ENCODE measurements at places on chromosomes 16 and 17.
A peak's percentile ranks its signal among the peaks of the same experiment; 100 is the strongest.

DNA sequence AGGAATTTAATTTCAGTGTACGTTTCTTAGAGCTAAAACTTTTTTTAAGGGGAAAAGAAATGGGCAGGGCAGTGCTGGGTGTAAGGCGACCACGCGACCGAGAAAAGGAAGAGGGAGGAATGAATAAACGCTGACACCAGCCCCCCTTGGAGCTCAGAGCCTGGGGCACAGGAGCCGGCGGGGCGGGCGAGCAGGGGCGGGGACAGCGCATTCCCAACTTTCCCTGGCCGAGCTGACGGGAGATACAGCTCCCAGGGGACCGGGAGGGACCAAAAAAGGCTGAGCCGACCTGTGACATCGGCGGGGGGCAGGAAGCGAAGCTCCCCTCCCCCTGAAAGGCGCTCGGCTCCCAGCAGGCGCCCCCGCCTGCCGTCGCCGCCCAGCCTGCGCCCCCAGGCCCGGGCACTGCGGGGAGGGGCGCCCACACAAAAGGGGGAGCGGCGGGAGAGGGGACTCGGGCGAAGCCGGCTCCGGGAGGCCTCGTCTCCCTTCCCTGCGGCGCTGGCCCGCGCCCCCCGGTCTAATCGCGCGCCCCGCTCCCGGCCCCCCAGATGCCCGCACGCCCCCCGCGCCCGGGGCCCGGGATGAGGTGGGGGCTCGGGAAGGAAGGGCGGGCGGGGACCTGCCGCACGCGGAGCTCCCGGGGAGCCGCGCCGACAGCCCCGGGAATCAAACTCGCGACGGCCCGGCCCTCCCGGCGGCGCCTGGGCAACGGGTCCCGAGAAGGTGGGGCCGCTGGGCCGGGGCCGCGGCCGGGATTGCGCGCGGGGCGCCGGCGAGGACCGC lies 622 bp downstream of the CUEDC1 start:
- DNase-seq, result peak; percentile 95

GRCh38 chr17:31688701-31689100 lies 170.3 kb downstream of the COPRS start:
- peak; percentile 46 for DNase-seq

DNA sequence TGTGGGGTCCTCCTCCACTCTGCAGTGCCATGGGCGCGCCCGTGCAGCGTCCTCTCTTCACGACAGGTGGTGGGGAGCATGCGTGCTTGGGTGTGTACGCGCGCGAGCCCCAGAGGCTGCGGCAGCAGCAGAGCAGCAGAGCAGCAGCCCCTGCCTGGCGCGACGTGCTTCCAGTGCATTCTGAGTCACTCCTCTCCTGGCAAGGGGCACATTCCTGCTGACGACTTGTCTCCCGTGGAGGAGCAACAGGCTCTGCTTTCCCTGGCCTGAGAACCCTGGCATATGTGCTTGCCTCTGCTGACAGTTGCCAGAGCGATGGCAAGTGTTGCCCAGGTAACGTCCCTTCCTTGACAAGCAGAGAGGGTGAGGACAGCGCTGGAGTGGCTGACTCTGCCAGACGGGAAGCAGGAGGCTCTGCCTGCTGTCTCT lies 133.8 kb upstream of the PLCG2 start:
- DNase-seq, result peak; percentile 85

- no peak for DNase-seq
Observed at GRCh38 chr17:57599271-57600045, 145.6 kb downstream of the CCDC182 start.

DNA sequence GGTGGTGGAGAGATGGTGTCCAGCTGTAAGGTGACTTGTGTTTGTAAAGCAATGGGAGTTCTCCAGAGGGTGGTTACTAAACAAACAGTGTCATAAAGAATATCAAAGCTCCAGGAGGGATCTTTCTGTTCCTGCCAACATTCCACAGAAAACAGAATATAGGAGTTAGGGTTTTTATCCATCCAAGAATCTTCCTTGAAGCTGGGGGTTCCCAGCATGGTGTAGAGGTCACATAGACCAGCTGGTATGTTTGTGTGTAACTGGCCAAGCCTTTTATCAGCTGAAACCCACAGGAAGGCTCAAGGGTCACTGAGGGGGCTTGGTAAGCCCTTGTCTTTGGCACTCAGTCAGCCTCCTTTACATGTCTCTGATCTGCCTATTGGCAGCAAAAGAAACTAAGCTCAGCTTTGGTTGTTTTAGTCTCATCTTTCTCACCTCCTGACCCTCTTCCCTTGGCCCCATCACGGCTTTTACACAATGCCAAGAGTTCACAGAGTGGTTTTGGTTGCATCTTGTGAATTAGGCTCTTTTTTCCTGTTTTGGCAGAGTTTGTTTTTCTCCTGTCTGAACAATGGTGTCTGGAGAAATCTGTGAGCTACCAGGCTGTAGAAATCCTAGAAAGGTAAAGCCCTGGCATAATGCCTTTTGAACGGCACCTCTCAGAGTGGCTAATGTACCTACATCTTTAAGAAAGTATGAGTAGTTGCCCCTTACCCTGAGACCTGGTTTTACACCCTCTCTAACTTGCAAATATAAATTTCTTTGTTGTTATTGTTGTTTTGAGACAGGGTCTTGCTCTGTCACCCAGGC lies 4.6 kb downstream of the CNTD1 start:
- no peak for DNase-seq

- no peak for DNase-seq
Observed at GRCh38 chr17:16491131-16491702, 776 bp downstream of the LRRC75A start.

GRCh38 chr16:21702276-21702675 lies 38.5 kb downstream of the OTOA start:
- DNase-seq, result no peak

DNA sequence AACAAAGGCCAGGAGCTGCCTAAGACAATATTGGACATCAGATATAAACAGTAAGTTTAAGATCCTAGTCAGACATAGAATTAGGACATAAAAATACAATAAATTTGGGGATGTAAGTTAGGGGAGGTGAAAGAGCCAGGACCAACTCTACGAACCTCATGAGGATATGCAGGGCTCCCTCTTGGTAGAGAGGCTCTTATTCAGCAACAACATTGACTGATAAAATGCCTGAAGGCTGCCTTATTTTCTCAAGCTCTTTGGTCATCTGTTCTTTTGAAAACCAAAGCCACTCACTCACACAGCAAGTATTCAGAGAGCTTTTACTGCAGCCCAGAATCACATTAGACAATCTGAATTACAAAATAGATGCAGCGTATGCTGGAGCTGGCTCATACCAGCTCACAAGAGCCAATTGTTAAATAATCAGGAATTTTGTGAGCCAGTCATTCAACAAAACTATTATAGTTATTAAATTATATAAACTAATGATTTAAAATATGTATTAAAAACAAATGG lies 108.6 kb upstream of the CLEC3A start:
- DNase-seq, result no peak

DNA sequence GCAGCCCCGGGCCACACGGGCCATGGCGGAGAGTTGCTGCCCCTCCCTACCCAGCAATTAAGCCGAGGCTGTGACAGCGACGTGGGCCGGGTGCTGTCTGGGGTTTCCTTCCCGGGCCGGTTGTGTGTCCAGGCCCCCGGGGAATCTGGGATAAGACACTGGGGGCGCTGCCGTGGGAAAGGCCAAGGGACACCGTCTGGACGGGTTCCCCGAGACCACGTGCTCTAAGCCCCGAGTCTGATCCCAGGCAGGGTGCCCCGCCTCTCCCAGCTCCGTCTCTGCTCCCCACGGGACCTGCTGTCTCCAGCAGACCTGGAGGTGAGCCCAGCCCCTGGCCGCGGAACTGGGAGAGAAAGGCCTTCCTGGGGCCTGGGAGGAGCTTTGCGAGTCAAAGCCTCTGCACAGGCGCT lies 92.2 kb downstream of the IRX3 start:
- peak; percentile 4 for DNase-seq

DNA sequence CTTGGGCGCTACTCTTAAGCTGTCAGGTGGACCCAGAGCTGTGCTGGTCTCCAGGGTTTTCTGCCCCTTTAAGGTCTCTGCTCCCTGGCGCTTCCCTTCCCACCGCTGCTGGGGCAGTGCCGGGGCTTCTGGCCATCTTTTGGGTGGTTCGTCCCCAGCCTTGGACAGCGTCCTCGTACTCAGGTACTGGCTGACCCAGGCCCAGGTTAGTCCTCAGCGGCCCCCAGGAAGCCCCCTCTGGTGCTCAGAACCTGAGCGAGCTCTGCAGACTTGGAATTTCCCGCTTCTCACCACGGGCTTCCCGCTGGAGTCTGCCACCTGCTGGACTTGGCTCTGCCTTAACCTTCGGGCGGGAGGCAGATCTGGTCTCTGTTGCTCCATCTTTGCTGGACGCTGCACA lies 94.1 kb upstream of the ZNF750 start:
- no peak for DNase-seq

- DNase-seq, result no peak
Observed at GRCh38 chr17:21094298-21094704, 32.5 kb upstream of the DHRS7B start.

GRCh38 chr16:57013229-57013628 lies 23.9 kb downstream of the NLRC5 start:
- DNase-seq, result peak; percentile 33

GRCh38 chr16:66878067-66878466 lies 2.2 kb upstream of the PDP2 start:
- DNase-seq, result peak; percentile 32

- peak; percentile 4 for DNase-seq
Observed at GRCh38 chr17:75010683-75011400, 1.6 kb upstream of the MRPL58 start.

DNA sequence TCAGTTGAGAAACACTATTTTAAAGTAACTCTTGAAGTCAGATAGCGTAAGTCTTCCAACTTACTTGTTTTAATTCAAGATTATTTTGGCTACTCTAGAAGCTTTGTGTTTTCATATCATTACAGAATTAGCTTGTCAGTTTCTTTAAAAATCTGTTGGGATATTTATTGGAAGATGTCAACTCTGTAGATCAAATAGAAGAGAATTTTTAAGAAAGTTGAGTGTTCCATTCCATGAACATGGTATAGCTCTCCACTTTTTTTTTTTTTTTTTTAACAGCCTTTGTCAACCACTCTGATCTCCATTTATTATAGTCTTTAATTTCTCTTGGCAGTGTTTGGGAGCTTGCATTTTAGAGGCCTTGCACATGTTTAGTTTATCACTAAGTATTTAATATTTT lies 28.7 kb downstream of the NLK start:
- DNase-seq, result no peak

- DNase-seq, result no peak
Observed at GRCh38 chr17:2721603-2722002, 10.0 kb upstream of the CLUH start.

GRCh38 chr16:10579965-10580882 lies at the start of gene EMP2:
Gene EMP2 (minus strand): TSS chr16:10580598. CDS start chr16:10547617, 32,981 bp downstream.
- peak; percentile 80 for DNase-seq

GRCh38 chr17:56064506-56064905 lies 88.8 kb upstream of the ANKFN1 start:
- DNase-seq, result no peak

DNA sequence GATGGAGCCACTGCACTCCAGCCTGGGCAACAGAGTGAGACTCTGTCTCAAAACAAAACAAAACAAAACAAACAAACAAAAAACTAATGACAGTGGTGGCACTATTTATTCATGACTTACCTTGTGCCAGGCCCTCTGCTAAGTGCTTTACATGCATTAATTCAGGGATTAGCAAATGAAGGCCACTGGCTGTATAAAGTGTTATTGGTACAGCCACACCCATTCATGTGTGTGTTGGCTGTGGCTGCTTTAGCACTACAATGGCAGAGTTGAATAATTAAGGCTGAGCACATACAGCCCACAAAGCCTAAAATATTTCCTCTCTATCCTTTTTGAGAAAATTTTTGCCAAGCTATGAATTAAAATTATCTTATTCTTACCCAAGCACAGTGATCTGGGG lies 531.8 kb upstream of the CDH5 start:
- no peak for DNase-seq

DNA sequence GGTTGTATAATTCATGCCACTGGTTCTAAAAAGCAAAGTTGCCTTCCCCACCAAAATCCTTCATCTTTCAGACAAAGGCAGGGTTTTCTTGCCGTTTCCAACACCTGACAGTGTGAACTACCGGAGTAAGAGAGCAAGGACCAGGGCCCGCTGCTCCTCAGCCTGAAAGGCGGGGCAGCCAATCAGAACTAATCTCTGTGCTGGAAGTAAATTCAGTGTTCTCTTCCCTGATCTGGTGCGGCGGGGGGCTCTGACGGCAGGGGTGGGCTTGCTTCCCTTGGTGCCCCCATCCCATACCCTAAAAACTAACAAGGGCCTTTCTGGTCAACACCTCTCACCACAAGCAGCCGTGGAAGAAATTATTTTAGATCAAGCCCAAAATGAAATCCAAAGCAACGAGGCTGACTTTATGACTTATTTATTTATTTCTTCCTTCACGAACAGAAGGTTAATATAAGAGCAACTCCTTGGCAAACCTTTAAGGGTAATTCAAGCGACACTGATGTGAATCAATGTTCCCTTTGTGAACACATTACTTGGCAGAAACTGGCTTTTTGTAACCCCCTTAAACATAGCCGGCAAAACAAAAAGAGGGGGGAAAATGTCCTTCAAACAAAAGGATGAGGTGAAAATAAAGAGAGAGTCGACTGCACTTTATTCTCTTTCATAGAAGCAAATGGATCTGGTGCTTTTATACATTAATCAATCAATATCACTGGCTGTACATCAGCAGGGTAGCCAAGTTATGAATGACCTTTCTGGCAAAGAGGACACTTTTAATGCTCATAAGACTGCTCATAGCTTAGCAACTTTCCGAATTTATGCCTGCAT lies 189.9 kb downstream of the ZFHX3 start:
- no peak for DNase-seq

DNA sequence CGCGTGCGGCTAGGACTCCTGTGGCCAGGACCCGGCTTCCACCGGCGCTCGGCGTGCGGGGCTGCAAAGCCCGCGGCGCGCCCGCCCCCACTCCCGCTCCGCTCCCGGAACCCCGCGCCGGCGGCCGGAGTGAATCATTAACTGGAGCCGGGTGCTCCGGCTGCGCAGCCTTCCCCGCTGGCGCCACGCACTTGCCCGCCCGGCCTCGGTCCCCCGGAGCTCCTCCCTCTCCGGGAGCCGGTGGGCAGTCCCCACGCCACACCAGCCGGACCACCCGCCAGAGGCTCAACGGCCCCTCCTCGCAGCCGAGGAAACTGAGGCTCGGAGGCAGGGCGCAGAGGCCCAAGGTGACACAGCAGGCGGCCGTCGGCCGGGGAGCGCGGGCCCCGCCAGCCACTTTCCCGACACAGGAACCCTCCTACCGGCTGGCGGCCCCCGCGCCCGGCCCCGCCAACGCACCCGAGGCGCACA lies 580 bp downstream of the BCAR1 start:
- no peak for DNase-seq

- DNase-seq, result peak; percentile 75
Observed at GRCh38 chr17:79027925-79028491, 4.0 kb downstream of the C1QTNF1 start.

GRCh38 chr16:31274831-31275816 lies 15.3 kb downstream of the ITGAM start:
- no peak for DNase-seq

- DNase-seq, result peak; percentile 87
Observed at GRCh38 chr17:2262135-2262587, 41.4 kb downstream of the SMG6 start.

DNA sequence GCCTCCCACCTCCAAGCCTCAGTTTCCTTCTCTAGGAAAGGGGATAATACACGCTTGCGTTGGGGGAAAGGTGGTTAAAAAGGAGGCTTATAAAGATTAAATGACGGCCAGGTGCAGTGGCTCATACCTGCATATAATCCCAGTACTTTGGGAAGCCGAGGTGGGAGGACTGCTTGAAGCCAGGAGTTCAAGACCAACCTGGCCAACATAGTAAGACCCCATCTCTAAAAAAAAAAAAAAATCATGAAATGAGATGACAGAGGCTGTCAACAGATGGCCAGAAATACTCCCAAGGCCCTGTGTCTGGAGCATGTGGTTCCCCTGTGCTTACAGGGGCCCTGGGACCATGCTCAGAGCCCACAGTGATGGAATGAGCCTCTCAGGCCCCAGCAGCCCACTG lies 30.4 kb downstream of the RTN4RL1 start:
- no peak for DNase-seq

Measured in fibroblast of skin of scalp (primary cell).